ENCODE measurements at places on chromosomes 3 and 15.
A peak's percentile ranks its signal among the peaks of the same experiment; 100 is the strongest.

- DNase-seq, result no peak
Observed at GRCh38 chr3:29275309-29275708, 5.6 kb upstream of the RBMS3 start.

DNA sequence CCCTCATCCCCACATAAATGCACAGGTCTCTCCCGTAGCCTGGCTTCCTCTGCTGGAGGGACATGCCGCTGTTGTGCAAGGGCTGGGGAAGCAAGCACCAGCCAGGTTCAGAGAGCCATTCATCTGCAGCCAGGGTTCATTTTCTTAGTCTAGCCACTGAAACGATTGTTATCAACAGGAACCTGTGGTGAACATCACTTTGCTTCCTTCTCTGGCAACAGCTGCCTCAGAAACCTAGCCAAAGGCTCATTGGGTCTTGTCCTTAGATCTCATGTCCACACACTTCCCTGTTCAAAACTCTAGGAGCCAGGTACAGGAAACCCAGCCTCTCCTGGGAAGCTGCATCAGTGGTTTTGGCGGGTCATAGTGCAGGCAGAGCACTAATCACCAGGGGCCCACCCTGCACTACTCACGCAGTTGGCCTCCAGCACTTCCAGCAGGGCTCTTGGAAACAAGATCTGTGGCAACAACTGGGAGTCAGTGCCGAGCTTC, 47.0 kb downstream of the OXNAD1 start:
- DNase-seq, result no peak

DNA sequence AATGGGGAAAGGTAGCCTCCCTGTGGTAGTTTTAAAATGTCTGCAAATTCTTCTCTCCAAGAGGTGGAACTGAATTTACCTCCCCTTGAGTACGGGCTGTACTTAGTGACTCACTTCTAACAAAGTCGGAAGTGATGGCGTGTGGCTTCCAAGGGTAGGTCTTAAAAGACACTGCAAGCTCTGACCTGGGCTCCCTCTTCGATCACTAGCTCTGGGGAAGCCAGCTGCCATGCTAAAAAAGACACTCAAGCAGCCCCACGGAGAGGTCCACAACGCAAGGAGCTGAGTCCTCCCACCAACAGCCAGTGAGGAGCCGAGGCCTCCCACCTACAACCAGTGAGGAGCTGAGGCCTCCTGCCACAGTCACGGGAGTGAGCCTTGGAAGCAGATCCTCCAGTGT, 122.0 kb upstream of the HACD2 start:
- no peak for DNase-seq

DNA sequence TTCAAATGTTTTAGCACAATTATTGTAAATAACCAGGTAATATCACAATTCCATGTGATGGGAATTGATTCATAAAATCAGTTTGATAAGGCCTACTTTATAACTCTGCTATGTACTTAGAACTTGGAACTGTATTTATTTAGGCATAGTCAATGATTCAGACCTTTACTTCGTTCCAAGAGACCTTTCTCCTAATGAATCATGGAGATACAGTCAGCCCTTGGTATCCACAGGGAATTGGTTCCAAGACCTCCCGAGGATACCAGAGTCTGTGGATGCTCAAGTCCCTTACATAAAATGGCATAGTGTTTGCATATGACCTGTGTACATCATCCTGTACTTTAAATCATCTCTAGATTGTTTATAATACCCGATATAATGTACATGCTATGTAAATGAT, 60.8 kb upstream of the UMPS start:
- no peak for DNase-seq

DNA sequence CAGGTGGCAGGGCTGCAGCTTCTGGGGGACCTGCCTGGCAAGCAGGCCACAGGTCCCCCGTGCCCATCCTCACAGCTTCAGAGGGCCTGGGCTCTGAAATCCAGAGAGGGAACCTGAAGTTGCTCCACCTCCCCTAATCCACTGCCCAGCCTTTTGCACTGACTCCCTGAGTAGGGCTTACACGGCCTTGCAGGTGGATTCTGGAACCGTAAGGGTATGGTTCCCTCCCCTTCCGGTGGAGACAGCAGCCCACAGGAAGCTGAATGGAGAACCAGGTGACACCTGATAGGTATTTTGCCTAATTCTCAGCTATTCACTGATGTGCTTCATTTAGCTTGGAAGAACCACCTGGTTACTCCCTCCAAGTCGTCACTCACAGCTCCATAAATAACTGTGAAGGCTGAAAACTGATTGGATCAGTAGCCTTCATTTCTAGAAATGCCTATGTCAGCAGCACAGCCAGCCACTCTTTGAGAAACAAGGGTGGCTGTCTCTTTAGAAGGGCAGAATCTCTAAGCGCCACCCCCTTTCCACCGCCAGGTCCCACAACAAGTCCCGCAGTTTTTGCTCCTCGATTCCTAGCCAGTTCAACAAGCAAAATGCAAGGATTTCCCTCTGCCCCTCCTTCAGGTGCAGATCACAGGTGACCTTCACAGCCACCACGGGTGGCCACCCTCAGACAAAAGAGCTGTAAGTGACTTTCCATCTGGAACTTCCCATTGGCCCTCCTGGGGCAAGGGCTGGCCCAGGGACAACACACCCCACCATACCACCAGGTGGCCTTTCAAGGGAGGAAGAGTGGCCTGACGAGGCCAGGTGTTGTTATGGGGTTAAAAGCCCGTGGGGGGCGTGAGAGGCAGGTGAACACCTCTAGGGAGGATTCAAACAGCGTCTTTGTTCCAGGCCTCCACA, 112.9 kb downstream of the SEC22A start:
- no peak for DNase-seq

- no peak for DNase-seq
Observed at GRCh38 chr15:47764666-47765065, 47.4 kb downstream of the SEMA6D start.

DNA sequence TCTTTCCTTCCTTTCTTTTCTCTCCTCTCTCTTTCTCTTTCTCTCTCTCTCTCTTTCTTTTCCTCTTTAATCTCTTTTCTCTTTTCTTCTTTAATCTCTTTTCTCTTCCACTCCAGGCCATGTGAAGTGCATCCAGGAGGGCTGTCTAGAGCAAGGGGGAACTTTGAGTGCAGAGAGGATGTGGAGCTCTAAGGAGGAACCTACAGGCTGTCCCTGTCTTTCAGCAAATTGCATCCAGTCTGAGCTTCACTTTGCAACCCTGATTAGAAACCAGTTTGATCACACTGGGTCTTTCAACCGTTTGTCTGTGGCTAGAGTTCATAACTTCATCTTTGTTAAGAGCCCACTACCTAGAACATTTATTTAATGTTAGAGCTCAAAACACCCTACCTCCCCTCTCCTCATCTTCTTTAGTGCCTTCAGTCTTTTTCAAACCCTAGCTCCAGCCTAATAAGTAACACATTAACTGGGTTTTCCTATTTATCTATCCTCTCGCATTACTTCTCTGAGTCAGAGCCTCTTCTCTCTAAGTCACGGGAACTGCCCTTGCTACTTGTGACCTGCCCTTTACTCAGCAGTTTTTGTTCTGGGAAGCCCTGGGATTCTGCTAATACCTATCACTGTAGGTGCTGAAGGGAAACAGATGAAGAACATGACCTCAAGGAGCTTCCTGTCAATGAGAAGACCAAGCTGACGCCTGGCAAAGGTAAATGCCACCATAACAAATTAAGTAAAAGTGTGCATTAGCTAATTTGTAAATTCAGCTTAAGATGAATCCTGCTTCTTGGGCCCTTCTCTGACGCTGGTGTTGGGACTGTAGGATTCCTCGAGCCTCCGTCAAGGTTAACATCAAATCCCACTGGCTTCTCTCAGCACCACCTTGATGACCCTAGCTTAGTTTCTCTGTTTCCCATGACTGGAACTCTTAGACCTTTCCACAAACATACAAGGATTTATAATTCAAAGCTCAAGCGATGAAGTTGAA, at the start of gene GCNT3:
TSS of gene GCNT3 (plus strand) at position 508 of the 985 bp plus-strand sequence. CDS start 6,456 bp downstream, outside the sequence.
- DNase-seq, result no peak

DNA sequence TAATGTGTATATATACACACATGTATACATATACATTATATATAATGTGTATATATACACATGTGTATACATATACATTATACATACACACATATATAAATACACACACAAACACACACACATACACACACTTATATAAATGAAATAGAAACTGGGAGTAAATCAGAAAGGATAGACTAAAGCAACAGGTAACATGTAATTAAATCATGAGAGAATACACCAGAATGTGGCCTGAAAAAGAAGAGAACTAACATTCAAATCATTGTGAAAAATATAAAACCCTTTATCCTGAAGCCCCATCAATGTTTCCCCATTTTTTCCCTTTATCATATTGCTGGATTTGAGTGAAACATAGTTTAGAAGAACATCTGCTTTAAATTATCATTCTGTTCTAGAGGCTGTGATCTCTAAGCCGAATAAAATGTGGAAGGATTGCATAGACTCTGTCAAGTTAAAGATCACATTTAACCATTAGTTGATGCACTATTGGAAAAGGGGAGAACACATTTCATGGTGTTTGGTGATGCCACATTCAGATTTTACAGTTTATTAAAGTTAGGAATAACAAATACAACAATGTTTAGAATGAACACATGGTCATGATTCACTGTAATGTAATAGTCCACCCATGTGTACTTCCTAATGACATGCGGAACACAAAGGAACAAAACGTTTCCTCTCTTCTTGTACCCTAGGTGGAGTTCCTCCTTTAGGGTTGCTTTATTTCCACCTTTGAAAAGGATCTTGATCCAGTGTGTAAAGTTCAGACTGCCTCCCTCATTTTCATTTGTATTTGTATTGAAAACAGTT, 12.5 kb upstream of the THRB start:
- no peak for DNase-seq

DNA sequence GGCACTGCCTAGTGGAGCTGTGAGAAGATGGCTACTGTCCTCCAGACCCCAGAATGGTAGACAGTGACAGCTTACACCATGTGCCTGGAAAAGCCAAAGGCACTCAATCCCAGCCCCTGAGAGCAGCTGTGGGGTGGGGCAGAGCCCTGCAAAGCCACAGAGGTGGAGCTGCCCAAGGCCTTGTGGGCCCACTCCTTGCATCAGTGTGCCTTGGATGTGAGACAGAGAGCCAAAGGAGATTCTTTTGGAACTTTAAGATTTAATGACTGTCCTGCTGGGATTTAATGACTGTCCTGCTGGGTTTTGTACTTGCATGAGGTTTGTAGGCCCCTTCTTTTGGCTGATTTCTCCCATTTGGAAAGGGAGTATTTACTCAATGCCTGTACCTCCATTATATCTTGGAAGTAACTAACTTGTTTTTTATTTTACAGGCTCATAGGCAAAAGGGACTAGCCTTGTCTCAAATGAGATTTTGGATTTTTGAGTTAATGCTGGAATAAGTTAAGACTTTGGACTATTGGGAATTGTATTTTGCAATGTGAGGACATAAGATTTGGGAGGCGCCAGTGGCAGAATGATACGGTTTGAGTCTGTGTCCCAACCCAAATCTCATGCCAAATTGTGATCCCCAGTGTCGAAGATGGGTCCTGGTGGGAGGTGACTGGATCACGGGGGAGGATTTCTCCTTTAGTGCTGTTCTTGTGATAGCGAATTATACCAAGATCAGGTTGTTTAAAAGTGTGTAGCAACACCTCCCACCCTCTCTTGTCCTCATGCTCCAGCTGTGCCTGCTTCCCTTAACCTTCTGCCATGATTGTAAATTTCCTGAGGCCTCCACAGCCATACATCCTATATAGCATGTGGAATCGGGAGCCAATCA, 80.4 kb downstream of the MYO5A start:
- no peak for DNase-seq

GRCh38 chr3:134057006-134057653, 27.4 kb upstream of the SLCO2A1 start:
- no peak for DNase-seq

GRCh38 chr3:74643636-74644035, 29.2 kb upstream of the CNTN3 start:
- DNase-seq, result peak; percentile 9

DNA sequence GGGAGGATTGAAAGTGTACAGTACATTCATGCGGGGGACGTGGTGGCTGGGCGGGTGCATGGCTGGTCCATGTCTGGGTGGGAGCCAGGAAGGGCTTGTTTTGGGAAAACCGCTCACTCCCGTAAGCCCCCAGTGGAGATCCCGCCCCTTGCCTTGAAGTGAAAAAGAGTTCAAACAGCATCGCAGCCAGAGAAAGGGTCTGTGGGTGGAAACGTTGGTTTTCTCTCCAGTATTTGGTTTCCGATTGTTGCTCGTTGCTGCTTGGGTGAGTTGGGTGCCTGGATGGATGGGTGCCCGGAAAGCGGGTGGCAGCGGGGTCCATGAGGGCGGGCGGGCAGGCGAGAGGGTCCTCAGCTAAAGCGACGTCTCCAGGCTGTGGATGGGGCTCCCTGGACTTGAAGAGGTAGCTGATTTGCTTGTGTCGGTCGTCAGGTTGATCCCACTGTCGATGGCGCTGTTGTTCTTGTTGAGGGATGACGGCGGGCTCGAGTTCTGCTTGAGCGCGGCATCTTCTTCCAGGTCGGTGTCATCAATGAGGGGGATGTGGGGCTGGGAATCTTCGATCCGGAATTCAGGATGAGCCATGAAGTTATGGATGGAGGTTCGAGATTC, 7.7 kb upstream of the SEC13 start:
- no peak for DNase-seq

DNA sequence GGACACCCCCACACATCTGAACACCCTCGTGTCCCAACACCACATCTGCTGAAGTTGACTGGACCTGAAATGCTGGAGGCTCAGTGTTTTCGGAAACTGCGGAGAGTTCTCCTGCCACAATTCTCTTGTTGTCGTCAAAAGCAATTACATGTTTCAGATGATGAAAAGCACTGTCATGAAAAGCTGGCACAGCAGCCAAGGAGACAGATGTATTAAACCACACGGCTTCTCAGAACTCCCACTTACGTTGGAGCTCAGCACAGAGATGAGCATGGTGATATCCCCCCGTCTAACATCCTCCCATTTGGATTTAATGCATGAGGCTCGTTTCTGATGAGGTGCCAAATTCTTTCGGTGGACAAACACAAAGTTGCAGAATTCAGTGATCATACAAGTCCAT, 180.1 kb downstream of the RORA start:
- DNase-seq, result no peak

DNA sequence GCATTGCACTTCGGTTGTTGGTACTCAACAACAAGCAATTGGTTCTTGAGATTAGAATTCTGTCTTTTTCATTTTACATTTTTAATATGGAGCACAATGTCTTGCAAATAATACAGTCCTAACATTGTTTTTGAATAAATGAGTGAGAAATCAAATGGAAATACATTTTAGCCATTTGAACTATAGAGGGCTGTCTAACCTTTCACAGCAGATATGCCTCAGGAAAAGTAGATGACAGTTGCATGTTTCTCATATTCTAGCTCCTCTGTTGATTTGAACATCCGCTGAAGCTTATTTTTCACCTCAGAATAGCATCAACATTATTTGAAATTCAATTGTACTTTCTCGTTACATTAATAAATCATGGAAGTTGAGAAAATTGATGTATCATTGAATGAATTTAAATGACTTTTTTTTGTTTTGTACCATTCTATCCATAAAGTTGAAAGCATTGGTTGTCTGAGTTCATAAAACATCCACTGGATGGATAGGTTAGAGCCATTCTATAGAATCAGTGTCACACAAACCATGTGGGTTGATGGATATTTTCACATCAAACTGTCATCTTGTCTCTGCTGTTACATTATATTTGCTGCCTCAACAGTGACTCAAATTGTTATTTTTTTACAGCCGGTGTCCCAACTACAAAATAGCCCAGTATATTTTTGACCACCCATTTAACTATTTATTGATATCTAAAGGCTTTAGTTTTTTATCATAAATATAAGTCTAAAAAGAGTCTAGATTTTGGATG, 928.3 kb downstream of the NSUN3 start:
- no peak for DNase-seq

GRCh38 chr3:42070524-42070923, 20.6 kb upstream of the TRAK1 start:
- DNase-seq, result no peak

GRCh38 chr3:180390313-180390712, 211.7 kb upstream of the TTC14 start:
- no peak for DNase-seq

Measured in NCI-H524 treated with DMSO at 0.1 percent for 48 hours (cell line).